Stimulated activated CD8-positive, alpha-beta memory T cell treated with anti-CD3 and anti-CD28 coated beads, Interleukin-4, amount 100 ng/mL, for 4 hours (primary cell): ENCODE measurements at places on chromosomes 3 and 15.
A peak's percentile ranks its signal among the peaks of the same experiment; 100 is the strongest.

- no peak for DNase-seq
Observed at GRCh38 chr3:123656274-123656673, 71.4 kb upstream of the HACD2 start.

GRCh38 chr3:122100083-122100482 lies 44.9 kb downstream of the CD86 start:
- DNase-seq = no peak

GRCh38 chr3:142239421-142239820 lies 14.0 kb upstream of the GK5 start:
- no peak for DNase-seq

- no peak for DNase-seq
Observed at GRCh38 chr3:45689787-45690145, 570 bp downstream of the SACM1L start.

GRCh38 chr3:184789314-184789998 lies 22.5 kb upstream of the VPS8 start:
- DNase-seq = no peak

DNA sequence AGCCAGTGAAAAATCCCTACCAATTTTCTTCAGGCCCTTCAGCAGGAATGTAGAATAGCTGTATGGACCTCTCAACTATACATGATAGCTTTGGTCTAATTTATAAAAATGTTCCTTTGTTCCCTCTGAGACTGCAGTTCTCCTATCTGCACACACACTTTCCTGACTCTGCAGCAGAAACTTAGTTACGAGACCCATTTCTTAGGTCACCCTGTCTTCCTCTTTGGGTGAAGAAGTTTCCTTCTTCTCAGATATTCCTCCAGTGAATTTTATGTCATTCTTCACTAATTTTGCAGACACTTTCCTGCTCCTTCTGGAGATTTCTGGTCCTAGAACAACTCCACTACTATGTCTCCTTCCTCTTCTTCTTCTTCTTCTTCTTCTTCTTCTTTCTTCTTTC lies 42.6 kb downstream of the CD200R1L start:
- DNase-seq = no peak

GRCh38 chr3:195403841-195404408 lies 38.9 kb downstream of the ACAP2 start:
- no peak for DNase-seq

GRCh38 chr3:71064291-71064955 lies 519.1 kb downstream of the FOXP1 start:
- DNase-seq = peak; percentile 38

GRCh38 chr3:48561045-48561736 lies 2.4 kb downstream of the UCN2 start:
- no peak for DNase-seq

- DNase-seq = no peak
Observed at GRCh38 chr3:123089611-123090331, 22.9 kb downstream of the PDIA5 start.

GRCh38 chr3:54486317-54486716 lies 364.0 kb downstream of the CACNA2D3 start:
- DNase-seq = no peak

- DNase-seq = peak; percentile 56
Observed at GRCh38 chr15:65856821-65857455, 12.4 kb upstream of the RAB11A start.

GRCh38 chr3:146200461-146201220 lies 39.7 kb upstream of the PLOD2 start:
- DNase-seq = no peak

GRCh38 chr15:93044301-93045190 lies 44.5 kb downstream of the RGMA start:
- DNase-seq = no peak

DNA sequence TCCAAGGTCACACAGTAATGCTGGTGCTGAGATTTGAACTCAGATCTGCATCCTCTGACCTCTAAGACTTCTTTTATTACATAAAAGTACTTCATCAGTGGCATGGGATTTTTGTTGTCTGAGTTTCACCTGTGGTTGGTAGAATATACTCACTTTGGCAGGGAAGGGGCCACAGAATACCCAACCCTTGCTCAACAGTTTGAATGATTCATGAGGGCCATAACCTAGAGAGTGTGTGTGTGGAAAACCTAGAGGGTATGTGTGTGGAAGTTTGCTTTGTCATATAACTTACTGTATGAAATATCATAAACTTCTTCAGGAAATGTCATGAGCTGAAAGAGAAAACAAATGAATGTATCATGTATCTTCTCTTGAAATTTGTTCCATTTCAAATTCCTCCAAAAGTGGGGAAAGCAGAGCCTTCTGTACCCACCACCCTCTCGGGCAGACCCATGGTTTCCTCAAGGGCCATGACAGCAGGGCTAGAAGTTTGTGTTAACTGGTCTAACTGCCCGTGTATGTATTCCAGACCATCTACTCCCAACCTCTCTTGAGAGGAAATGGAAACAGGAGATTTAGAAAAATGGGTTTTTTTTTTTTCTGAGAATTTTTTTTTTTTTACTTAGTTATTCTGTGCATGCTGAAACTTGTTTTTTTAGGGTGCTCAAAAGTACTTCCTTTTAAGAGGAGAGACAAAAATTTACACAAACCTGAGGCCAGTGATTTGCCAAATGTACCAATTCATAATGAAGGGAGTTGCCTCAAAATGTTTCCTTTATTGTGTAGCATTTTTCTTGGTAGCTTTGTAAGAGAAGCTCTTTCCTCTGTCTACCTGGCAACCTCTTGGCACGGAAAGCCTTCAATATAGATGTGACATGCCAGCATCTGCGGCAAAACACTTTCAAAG lies 127.0 kb downstream of the TPRG1 start:
- DNase-seq = no peak

DNA sequence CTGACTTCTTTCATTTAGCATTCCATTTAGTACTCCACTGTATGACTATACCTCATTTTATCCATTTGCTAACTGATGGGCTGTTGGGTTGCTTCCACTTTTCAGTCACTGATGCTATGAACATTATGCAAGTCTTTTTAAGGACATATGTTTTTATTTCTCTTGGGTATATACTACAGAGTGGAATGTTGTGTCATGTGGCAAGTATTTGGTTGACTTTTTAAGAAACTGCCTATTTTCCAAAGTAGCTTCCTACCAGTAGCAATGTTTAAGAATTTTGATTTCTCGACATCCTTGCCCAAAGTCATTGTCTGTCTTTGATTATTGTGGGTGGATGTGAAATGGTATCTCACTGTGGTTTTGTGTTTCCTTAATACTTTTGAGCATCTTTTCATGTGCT lies 110.1 kb upstream of the TPM1 start:
- no peak for DNase-seq

DNA sequence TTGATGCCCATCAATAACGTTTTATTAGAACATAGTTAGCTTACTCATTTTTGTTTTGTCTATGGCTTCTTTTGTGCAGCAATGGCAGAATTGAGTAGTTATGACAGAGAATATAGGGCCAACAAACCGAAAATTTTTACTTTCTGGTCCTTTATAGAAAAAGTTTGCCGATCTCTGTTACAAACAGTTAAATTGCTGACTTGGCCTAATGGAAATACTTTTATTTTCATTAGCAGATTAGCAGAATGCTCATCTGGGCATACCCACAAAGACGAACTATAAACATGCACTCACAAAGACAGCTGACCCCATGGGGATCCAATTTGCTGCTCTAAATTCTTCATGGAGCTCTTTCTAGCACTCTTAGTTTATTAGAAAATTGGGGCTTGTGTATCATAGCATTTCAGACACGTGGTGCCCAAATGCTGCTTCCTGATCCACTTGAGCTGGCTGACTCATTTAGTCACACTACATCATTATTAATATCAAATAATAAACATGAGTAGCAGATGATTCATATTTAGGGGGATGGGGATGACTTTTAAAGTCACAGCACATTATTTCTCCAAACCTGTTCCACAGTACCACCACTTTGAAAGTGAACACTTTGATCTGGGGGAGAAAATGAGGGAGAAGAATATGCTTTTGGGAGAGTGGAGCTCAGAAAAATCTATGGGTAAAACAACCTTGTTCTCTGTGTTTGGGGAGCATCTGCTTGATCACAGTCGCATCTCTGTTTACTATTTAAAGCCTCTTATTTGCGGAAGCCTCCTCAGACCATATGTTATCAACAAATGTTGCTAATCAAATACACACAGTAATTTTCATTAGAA lies 228.1 kb upstream of the FEZF2 start:
- DNase-seq = no peak

DNA sequence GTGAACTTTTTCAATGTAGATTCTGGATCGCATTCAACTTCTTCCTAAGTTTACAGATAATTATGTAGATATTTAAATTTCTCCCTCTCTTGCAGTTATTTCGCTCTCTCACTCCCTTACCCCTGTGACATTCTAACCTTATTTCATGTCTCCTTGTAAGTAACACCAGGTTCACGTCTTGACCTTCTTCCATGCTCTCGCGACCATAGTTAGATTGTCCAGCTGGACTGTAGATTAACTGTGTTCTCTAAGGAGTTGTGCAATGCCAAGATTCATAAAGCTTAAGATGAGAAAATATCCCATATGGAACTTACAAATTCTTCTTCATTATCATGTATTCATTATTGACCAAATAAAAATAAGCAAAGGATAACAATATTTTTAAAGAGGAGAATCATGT lies 430.5 kb downstream of the GABRG3 start:
- DNase-seq = no peak

GRCh38 chr3:10285272-10286132 lies 7.2 kb downstream of the GHRL start:
- no peak for DNase-seq

DNA sequence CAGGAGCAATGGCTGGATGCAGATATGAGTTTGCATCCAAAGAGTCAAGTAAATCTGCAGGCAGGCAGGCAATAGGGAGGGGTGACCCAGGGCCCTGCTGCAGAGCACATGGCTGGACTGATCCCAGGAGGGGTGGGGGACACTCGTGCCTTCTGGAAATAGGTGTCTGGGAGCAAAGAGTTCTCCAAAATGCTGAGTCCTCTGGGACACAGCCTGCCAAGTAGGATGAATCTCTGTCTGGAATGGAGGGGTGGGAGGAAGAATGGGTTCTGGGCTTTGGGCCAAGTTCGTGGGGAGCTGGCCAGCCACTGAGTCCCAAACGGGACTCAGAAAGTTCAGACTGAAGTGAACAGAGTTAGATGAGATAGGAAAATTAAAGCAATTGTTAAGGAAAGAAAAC lies 214.5 kb downstream of the MTHFS start:
- no peak for DNase-seq

- no peak for DNase-seq
Observed at GRCh38 chr3:177431525-177432176, 234.4 kb upstream of the TBL1XR1 start.
